Naive thymus-derived CD8-positive, alpha-beta T cell (primary cell): ENCODE measurements at places on chromosomes 4 and X.

DNA sequence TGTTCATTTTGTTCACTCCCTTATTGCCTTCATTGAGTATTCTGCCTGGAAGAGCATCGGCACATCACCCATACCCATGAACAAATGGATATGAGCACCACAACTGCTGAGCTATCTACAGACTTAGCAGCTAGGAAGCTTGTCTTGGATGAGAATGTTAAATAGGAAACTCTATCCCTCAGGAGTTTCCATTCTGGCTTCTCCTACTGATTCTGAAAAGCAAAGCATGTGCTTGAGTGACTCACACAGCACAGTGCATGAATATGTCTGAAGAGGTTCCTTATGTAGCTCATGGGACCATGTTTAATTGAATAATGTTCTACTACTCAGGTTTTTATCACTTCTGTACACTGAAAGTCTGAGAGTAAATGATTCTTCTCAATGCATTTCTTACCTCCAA lies 57.3 kb upstream of the MXRA5 start:
- H3K27ac ChIP-seq: no peak overlapping the region
- no peaks in the 10 kb centered on the region for H3K4me1 ChIP-seq
- no peak for DNase-seq
- H3K27me3 ChIP-seq: no peaks in the 10 kb centered on the region
- H3K4me3 ChIP-seq: no peak overlapping the region

DNA sequence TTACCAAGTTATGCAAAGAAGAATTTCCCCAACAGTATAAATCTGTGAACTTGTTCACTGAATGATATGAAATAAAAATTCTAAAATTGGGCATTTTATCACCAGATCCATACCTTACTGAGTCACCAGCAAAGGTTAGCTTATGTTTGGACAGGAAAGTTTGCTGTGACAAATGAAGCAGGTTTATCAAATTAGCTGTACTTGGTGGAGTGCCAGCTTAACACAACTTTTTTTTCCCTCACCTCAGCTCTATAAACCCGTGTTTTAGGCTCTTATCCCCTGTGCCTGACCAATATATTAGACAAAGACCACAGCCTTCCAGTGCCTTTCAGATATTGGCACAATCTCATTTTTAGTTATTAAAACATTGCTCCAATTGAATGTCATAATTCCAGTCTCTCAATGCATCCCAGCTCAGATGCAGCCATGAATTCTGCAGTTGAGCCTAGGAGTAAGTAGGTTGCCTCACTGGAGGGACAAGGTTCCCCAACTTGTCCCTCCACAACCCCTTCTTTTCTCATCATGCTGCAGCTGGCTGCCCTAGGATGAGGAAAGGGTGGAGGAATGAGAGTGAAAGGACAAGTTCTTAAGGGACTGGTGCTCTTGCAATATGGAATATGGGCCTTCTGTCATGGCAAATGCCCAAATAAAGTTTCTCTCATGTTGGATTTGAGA lies 27.0 kb upstream of the PDGFC start:
- no peak overlapping the region for H3K27ac ChIP-seq
- H3K4me3 ChIP-seq: no peak overlapping the region
- no peaks in the 10 kb centered on the region for H3K4me1 ChIP-seq
- H3K27me3 ChIP-seq: no peaks in the 10 kb centered on the region

DNA sequence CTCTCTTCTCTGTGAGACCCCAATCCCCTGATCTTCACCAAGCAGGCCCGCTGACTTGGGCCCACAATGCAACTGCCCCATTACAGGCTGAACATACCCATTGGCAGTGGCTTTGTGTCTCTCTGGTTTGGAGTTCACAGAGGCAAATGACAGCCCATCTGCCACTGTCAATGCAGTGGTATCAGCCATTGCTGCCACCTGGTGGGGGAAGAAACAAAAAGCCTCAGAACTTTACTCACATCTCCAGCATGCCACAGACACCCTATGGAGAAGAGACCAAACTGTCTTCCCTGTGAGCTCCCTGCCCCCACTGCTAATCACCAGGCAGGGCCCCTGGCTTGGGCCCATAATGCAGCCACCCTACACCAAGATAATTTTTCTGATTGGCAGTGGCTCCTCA lies 729.3 kb upstream of the ACTRT1 start:
- peaks cover 20% of the 10 kb centered on the region for H3K36me3 ChIP-seq
- no peak overlapping the region for H3K4me3 ChIP-seq
- peak; percentile 1 for DNase-seq
- peaks cover 9% of the 10 kb centered on the region for H3K4me1 ChIP-seq

DNA sequence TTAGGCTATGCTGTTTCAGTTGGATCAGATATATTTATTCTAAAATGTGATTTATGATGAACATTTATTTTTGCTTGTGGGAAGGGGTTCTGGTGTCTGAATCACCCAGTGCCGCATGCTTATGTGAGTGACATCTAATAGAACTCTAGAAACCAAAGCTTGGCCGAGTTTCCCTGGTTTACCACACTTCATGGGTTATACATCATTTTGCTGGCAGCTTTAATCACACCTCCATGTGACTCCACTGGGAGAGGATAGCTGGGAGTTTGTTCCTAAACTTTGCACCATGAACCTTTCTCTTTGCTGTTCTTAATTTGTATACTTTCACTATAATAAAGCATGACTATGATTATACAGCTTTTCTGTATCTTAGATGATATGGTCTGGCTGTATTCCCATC lies 382.9 kb downstream of the INPP4B start:
- peaks cover 3% of the 10 kb centered on the region for H3K36me3 ChIP-seq
- no peak overlapping the region for H3K27ac ChIP-seq
- H3K4me1 ChIP-seq: peaks cover 5% of the 10 kb centered on the region
- no peaks in the 10 kb centered on the region for H3K27me3 ChIP-seq
- no peak for DNase-seq
- H3K4me3 ChIP-seq: no peak overlapping the region

DNA sequence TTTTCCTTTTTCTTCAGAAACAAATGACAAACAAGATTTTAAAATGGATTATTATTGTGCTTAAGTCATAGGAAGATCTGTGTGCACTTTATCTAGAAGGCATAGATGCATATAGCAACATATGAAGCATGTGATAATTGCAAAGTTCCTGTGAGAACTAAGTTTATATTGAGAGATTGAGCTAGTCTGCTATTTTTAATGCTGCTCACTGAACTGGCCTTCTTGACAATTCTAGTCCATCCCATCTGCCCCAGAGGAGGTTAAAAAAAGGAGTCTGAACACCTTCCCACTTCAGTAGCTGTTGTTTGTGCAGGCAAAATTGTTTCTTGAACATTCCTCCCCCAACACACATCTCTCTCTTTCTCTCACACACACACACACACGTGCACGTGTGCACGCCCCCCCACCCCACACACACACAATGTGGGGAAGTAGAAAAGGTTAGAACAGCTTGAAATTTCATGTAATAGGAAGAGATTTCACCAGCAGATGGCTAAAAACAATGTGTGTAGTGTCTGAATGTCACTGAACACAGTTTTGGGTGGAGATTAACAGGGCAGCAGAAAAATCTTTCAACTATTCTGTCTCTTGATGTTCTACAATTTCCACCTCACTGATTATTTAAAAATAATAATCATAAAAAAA lies 108.0 kb downstream of the GPM6A start:
- no peaks in the 10 kb centered on the region for H3K27me3 ChIP-seq
- H3K4me1 ChIP-seq: no peaks in the 10 kb centered on the region
- H3K27ac ChIP-seq: no peak overlapping the region
- DNase-seq: no peak
- no peak overlapping the region for H3K4me3 ChIP-seq
- no peaks in the 10 kb centered on the region for H3K36me3 ChIP-seq

DNA sequence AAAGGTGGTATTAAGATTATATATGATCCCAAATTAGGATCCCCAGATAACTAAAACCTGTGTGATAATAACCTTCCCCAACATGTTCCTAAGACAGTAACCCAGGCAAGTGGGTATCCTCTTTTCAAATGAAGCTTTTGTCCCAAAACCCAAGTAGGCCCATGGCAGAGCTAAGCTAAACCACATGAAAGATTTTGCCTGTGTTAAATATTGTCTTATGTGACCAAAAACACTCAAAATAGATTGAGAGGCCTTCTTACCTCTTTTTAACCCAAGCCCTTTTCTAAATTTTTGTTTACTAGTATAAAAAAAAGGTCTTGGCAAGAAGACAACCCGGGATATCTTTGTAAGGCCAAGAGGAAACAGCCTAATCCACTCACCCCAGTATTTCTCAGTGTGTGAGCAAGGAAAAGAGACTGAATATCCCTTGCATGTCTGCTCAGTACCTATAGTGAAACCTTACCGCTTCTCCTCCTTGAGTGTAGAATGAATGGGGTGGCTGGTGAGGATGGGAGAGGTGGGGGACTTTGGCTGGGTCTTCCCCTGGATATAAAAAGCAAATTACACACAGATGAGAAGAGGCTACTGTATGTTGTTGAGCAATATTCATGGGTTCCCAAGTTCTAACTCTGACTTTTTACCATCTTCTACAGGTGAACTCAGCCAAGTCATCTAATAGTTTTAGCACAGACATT lies 188.8 kb upstream of the BMP3 start:
- no peak overlapping the region for H3K4me3 ChIP-seq
- peaks cover 11% of the 10 kb centered on the region for H3K36me3 ChIP-seq
- peaks cover 22% of the 10 kb centered on the region for H3K4me1 ChIP-seq
- H3K27me3 ChIP-seq: peaks cover 2% of the 10 kb centered on the region
- H3K27ac ChIP-seq: no peak overlapping the region

GRCh38 chr4:169132561-169133305 lies 122.7 kb upstream of the CBR4 start:
- H3K36me3 ChIP-seq: no peaks in the 10 kb centered on the region
- no peaks in the 10 kb centered on the region for H3K27me3 ChIP-seq
- no peaks in the 10 kb centered on the region for H3K4me1 ChIP-seq
- DNase-seq: no peak
- H3K4me3 ChIP-seq: no peak overlapping the region

DNA sequence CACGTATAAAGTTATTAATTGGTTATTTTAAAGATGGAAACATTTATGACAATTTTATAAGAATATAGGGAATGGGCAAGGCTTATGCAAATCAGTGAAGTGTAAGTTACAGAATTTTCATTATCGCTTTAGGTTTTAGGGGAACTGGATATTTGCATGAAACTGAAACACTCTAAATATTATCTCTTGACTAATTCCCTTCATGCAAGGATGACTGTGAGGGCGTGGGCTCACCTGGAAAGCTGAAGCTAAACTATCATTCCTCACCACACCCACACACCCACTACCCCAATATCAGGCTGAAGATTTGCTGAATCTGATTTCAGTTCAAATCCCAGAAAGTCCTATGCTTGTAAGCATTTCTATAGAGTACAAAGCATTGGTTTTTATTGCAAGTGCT lies 81.7 kb upstream of the ARHGAP24 start:
- H3K4me1 ChIP-seq: no peaks in the 10 kb centered on the region
- no peak overlapping the region for H3K4me3 ChIP-seq
- peaks cover 1% of the 10 kb centered on the region for H3K27me3 ChIP-seq
- no peak for DNase-seq
- H3K27ac ChIP-seq: no peak overlapping the region

DNA sequence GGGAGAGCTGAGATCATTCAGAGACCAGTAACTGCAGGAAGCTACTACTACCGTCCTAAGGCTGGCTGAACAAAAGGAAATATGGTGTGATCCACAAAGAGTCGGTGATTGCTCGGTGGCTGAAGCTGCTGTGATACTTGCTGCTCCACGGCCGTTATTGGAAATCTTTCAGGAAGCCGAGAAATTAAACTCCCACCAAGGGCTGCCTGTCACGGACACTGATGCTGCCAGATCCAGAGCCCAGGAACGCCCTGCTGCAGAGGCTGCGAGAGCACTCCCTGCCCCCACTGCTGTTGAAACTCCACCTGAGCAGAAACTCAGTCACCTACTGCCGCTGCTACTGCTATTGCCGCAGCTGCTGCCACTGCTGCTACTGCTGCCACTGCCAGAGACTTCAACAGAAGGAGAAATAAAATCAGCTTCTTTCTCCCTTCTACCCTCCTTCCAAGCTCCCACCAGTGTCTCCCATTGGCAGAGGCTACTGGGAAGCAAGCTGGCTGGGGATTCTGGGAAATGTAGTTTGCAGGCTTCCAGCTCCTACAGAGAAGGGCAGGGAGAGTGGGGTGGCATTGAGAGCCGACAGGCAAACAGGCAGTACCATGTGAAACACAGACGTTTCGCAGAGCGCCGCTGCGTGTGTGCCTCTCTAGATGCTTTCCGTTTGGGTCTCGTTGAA lies 126.0 kb upstream of the ENPP6 start:
- no peaks in the 10 kb centered on the region for H3K36me3 ChIP-seq
- peaks cover 2% of the 10 kb centered on the region for H3K27me3 ChIP-seq
- peaks cover 6% of the 10 kb centered on the region for H3K4me1 ChIP-seq
- peak; percentile 35 for DNase-seq
- H3K27ac ChIP-seq: peak overlapping the region; percentile 79

DNA sequence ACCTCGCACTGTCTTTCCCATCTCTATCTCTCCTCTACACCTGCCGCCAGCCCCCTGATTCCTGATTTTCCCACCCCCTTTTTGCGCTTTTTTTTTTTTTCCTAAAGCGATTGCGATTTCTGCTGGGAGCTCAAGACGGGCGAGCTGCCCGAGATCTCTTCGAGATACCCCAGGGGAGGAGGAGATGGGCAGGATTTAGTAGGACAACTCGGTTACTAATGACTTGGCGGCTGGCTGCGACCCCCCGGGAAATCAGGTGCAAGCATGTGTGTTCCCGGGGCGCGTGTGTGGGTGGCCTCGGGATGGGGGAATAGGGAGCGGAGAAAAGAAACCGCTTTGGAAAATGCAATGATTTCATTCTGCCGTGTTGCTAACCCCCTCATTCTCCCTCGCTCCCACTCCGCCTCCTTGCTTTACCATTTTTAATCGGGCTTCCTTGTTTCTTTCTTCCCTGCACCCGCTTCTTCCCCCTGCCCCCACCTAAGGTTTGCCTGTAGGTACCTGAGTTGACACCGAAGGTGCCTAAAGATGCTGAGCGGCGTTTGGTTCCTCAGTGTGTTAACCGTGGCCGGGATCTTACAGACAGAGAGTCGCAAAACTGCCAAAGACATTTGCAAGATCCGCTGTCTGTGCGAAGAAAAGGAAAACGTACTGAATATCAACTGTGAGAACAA lies 4.4 kb downstream of the SLITRK2 start:
- no peak overlapping the region for H3K27ac ChIP-seq
- no peak overlapping the region for H3K4me3 ChIP-seq

- H3K4me3 ChIP-seq: no peak overlapping the region
- peaks cover 4% of the 10 kb centered on the region for H3K27me3 ChIP-seq
- H3K4me1 ChIP-seq: no peaks in the 10 kb centered on the region
- DNase-seq: no peak
- H3K36me3 ChIP-seq: no peaks in the 10 kb centered on the region
- no peak overlapping the region for H3K27ac ChIP-seq
Measured at GRCh38 chr4:165124488-165124887, 11.8 kb upstream of the TMEM192 start.

GRCh38 chrX:51893931-51894696 lies 691 bp downstream of the MAGED1 start:
- no peaks in the 10 kb centered on the region for H3K36me3 ChIP-seq
- peaks cover 8% of the 10 kb centered on the region for H3K4me1 ChIP-seq
- peak overlapping the region; percentile 94 for H3K4me3 ChIP-seq
- DNase-seq: peak; percentile 18
- H3K27ac ChIP-seq: peak overlapping the region; percentile 90
